ENCODE measurements at places on chromosomes 1 and 21.

- no peak for DNase-seq
These were observed 1.5 kb upstream of the ATP1A2 start for GRCh38 chr1:160114085-160114484.

GRCh38 chr1:200972985-200973742 is 50.4 kb downstream of the KIF21B start:
- DNase-seq, result no peak

DNA sequence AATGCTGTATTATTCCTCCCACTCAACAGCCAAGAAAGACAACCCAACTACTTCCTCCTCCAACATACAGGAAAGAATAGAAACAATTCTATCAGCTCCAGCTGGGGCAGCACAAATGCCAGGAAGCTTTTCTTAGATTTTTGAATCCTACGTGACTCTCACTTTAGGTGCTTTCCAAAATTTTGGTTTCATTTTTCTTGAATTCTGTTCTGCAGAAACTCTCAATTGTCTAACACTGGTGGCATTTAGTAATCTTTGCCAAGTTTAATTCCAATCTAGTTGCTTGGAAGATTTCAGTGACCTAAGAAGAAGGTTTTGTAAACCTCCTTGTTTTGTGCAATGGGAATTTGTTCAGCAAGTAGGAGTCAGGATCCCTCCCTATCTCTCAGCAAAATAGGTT is 37.1 kb upstream of the DOCK7 start:
- no peak for DNase-seq

GRCh38 chr1:239600588-239600987 is 214.2 kb downstream of the CHRM3 start:
- DNase-seq, result no peak

GRCh38 chr1:19115082-19115808 is 94.8 kb downstream of the UBR4 start:
- DNase-seq, result no peak

DNA sequence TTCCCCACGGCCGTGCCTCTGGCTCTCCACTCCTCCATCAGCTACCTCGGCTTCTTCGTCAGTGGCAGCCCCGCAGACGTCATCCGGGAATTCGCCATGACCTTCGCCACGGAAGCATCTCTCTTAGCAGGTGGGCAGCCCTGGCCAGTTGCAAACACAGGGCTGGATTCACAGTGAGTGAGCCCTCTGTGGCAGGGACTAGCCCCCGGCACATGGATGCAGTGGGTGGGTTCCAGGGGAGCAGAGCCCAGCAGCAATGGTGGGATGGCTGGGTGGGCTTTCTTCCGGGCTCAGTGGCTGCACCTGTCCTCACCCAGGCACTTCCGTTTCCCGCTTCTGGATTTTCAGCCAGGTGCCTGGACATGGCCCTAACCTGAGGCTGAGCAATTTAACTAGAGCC is 9.4 kb downstream of the UBASH3A start:
- DNase-seq, result no peak

GRCh38 chr1:156750711-156751450 is 594 bp downstream of the HDGF start:
- DNase-seq, result no peak

- peak; percentile 91 for DNase-seq
These were observed 958 bp upstream of the CKS1B start for GRCh38 chr1:154973344-154974101.

DNA sequence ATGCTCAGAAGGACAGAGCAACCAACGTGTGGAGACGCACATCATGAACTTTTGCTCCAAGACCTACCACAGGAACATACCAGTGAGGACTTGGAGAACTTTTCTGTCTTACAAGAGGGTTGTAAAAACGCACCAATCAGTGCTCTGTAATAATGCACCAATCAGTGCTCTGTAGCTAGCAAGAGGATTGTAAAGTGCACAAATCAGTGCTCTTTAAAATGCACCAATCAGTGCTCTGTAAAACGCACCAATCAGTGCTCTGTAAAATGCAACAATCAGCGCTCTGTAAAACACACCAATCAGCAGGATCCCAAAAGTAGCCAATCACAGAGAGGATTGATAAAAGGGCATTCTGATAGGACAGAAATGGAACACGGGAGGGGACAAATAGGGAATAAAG is 40.4 kb upstream of the SPAG17 start:
- no peak for DNase-seq

GRCh38 chr1:94607398-94607797 is 65.8 kb upstream of the F3 start:
- no peak for DNase-seq

- no peak for DNase-seq
These were observed 17.9 kb upstream of the THEM5 start for GRCh38 chr1:151871284-151872030.

GRCh38 chr1:99173282-99173681 is 91.0 kb upstream of the PLPPR4 start:
- no peak for DNase-seq

- no peak for DNase-seq
These were observed 65.2 kb upstream of the KLHDC7A start for GRCh38 chr1:18415448-18416027.

DNA sequence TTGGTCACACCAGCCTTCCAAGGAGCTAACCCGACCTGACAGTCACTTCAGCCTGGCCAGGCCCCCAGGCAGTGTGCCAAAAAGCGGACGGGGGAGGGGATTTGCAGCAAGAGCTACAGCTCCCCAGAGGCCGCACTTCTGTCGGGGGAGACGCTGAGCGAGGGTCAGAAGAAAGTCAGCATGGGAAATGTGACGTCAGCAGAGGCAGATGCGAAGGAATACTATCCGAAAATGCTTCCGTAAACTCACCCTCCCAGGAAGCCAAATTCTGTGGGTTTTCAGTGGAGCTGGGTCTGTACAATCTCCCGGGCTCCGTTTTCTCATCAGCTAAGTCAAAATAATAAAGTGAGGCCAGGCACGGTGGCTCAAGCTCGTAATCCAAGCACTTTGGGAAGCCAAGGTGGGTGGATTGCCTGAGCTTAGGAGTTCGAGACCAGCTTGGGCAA is 28.5 kb upstream of the ECE1 start:
- no peak for DNase-seq

DNA sequence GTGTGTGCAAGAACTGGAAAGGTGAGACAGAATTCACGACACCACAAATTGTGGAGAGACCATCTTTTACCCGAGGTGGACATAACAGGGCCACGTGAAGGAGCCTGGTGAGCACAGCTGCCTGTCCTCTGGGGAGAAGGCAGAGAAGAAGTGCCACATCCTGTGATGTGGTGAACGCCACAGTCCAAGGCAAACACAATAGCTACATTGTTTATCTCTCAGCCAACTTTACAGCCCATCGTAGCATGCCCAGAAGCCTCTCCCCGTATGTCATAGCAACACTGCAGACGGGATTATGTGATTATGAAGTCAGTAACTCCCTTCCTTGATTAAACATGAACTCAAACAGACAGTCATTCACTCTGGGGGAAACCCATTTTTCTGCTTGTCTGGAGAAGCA is 612.2 kb downstream of the SMYD3 start:
- no peak for DNase-seq

DNA sequence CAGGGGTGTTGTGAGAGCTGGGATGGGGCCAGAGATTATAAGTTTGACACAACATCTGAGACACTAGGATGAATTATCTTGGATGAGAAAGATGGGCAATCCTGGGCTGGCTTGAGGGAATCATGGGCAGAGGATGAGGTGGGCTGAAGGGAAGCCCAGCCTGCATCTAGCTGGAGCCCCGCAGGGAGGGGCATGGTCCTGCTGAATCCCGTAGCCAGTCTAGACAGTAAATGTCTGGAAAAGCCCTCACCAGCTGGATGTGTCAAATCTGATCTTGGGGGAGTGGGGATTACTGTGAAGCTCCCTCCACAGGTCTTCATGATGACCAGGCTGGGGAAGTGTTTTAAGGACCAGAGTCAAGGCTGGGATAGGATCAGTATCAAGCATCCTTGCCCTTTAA is 3.6 kb upstream of the CASQ1 start:
- DNase-seq, result no peak

DNA sequence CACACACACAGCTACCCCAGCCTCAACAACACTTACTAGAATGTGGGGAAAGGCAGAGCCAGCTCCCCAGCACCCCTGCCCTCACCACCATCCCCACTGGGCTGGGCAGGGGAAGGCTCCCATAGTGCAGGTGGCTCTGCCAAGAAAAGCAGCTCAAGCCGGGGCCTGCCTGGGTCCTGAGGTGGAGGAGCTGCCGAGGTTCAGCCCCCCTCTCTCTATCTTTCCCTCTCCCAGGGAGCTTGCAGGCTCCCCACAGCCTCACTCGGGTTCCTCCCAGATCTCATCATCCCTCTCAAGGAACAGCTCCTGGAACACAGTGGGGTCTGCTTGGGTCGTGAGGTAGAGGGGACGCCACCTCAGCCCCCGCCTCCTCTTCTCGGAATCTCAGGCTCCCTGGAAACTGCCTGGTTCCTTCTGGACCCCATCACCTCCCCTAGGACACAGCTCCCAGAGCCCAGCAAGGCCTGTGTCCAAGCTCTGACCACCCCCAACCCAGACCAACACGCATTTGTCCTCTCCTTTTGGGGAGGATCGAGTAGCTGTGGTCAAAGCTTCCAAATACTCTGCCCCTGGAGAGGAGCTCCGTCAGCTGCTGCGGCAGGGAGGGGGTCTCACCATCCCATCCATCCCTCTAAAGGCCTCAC is 704 bp downstream of the S100A16 start:
- no peak for DNase-seq

- no peak for DNase-seq
These were observed 572.9 kb upstream of the CAMK1G start for GRCh38 chr1:209010475-209011230.

DNA sequence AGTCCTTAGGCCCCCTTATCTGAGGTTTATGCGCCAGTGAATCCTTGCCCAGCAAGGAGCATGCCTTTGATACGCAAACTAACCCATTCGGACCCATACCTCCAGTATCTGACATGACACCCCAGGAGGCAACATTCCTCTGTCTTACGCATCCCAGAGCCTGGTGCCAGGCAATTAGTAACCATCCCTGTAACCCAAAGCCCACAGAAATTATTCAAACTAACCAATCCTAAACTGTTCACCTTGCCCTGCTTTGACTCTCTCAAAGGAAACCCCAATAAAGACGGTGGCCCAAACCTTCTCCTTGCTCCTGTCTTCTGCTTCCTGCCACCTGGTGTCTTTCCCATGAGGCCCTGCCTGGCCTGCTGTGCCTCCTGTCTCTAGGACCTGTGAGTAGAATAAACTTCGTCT is 36.4 kb downstream of the ZNF496 start:
- no peak for DNase-seq

- DNase-seq, result no peak
These were observed 47.9 kb downstream of the CDC7 start for GRCh38 chr1:91548376-91549040.

- no peak for DNase-seq
These were observed 420.6 kb downstream of the SIPA1L2 start for GRCh38 chr1:232209357-232209756.

DNA sequence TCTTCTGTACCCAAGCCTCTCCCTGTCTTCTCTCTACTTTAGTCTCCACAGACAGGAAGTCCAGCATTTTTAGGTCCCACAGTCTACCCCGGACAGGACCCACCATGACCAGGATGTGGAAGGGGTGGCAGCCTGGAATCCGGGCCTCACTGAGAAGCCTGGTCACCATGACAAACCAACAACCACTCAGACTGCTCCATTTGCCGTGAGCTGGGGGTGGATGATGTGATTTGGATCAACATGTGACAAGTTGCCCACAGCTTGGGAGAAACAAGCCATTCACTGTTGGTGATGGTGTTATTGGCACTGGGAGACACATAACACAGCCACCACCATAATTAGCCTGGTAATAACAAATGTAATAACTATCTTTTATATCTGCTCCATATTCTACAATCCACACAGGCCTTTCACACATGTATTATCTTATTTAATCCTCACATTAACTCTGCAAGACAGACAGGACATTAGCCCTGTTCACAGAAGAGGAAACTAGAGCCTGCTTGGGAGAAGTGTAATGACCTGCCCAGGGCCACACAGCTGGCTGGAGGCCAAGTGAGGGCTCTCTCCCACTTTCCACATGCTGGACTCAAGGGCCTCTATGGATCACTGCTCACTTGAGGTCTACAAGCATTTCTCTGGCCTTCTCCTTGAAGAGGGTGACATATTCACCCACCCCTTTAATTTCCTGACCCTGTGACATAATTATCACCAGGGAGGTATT is 22.9 kb downstream of the MEF2D start:
- no peak for DNase-seq

DNA sequence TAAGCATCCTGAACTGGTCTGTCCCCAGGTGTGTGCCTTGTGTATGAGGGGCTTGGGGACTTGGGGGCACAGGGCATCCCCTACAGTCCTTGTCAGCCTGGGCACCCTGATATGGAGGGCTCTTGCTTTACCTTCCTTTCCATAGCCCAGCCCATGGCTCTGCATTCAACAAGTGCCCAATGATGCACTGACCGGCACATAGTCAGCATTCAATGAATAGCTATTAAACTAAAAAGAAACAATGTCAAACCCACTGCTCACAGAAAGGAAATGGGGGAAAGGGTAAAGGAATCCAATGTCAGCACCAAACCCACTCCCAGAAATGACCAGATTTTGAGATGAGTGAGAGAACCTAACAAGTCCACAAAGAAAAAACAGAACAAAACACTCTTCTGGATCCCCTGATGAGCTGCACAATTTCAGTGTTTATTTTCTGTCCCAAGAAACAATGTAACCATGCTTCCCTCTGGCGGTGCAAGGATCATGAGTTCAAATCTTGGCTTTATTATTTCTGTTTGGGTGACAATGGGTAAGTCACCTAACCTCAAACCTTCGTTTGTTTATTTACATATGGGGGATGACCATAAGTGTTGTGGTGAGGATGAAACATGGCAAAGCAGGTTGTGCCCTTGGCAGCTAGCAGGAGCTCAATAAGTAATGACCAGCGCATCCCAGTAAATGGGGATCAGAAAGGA is 22.0 kb downstream of the SYT6 start:
- DNase-seq, result no peak

DNA sequence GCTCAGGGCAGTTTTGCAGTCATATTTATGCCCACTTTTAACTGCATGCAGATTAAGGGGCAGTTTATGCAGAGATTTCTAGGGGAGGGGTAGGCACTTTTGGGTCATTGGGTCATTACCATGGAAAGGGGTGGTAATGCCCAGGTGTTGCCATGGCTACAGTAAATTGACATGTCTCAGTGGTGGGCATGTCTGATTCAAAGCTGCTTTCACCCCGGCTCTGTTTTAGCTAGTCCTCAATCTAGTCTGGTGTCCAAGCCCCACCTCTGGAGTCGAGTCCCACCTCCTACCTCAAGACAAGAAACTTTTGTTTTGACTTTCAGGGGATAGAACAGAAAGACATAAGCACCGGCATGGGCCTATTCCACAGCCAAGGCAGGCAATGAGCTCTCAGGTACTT is 8.9 kb upstream of the NEK2 start:
- DNase-seq, result no peak

- no peak for DNase-seq
These were observed 60.9 kb downstream of the PRDM2 start for GRCh38 chr1:13760921-13761320.

DNA sequence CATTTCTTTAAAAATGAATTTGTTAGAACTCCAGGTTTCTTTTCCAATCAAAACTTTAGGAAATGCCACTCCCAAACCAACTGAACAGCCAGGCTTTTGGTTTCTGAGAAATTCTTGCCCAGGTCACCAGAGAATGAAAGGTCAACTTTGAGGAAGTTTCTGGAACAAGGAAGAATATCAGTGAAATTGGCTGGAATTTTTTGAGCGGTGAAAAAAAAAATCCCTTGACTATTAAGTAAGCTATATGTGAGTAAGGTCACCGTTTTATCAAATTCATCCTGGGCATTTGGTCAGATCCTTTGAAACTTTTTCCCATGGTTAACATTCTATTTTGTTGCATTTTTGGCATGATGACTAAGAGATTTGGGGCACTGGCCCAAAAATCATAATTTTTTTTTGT is 469.3 kb downstream of the LTN1 start:
- no peak for DNase-seq

Measured in glomerular endothelial cell (primary cell).